ENCODE measurements at places on chromosomes 3 and 15. TPM values are rescaled to one million over a fixed set of nuclear protein-coding genes. Genes with fewer than 3 reads are reported as not detected.

GRCh38 chr15:80712956-80713355, 17.8 kb downstream of the ABHD17C start:
- DNase-seq: no peak

DNA sequence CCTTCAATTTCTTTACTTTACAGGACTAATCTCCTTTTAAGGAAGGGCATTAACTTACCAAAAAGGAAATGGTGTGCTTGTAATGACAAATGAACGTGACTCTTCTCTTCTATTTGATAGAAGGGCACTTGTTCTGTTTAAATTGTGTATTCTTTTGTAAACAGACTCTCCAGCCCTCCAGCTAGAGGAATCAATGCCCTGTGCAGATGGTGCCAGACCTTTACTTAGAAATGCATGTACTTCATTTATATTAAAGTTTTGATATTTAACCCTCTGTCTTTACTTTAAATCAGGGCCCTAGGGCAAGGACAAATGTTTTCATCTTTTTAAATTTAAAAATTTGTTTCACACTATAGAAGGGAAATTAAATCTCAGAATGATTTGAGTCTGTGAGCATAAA, 355.1 kb downstream of the GBE1 start:
- no peak for DNase-seq

GRCh38 chr3:149970716-149971402, at the start of gene PFN2:
TSS of gene PFN2 (minus strand) at chr3:149970895. CDS start at chr3:149970856, 39 bp downstream.
- DNase-seq: peak; percentile 61

GRCh38 chr15:97446138-97446537, 514.4 kb upstream of the ARRDC4 start:
- no peak for DNase-seq

- no peak for DNase-seq
These were observed 370.0 kb downstream of the WDR72 start for GRCh38 chr15:53389271-53390037.

- DNase-seq: no peak
These were observed 1.7 kb upstream of the MAN2A2 start for GRCh38 chr15:90901175-90902039.

DNA sequence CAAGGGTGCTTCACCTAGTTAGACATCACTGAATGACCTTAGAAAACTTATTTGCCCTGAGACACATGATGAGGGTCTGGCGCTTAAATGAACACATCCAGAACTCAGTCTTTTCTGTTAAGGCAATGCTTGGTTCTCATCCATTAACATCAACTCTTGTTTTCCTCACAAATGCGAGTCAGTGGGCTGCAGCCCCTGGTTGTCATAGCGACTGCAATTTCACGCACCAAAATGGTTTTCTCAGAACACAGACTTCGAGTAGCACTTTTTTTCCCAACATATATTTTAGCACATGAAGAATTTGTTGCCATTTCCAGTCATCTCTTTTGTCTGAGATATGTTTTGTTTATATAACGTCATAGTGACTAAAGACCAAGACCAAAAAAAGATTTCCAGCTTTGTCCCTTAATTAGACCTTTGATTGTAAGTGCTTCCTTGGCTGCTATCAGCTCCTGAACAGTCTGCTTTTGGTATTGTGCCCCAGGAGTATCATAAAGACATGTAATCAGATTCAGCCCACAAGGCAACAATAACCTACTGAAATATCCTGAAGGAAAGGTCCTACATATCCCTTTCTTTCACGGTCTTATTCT, 68.5 kb downstream of the GPR176 start:
- no peak for DNase-seq

DNA sequence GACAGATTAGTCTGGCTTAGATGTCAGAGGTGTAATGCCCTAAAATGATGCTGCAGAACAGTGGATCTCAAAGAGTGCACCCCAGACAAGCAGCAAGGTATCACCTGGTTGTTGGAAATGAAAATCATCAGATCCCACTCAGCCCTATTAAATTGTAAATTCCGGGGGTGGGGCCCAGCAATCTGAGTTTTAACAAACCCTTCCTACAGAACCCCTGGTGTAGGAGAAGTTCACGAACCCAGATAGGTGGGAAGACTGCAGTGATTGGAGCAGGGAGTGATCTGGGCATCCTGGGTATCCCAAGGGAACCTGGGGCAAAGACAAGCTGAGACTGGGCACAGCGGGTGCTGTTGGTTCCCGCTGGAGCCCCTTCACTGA, 24.3 kb upstream of the THRB start:
- DNase-seq: no peak

GRCh38 chr3:123552095-123552714, 32.6 kb downstream of the HACD2 start:
- no peak for DNase-seq

- no peak for DNase-seq
These were observed 31.7 kb downstream of the HACD3 start for GRCh38 chr15:65561934-65562333.

GRCh38 chr3:49339581-49339940, 292 bp downstream of the USP4 start:
- DNase-seq: no peak

GRCh38 chr3:130950641-130951040, 56.8 kb downstream of the ATP2C1 start:
- no peak for DNase-seq

GRCh38 chr3:34106879-34107278, 308.4 kb downstream of the PDCD6IP start:
- DNase-seq: no peak

GRCh38 chr15:42611532-42611931, 36.1 kb downstream of the STARD9 start:
- no peak for DNase-seq

DNA sequence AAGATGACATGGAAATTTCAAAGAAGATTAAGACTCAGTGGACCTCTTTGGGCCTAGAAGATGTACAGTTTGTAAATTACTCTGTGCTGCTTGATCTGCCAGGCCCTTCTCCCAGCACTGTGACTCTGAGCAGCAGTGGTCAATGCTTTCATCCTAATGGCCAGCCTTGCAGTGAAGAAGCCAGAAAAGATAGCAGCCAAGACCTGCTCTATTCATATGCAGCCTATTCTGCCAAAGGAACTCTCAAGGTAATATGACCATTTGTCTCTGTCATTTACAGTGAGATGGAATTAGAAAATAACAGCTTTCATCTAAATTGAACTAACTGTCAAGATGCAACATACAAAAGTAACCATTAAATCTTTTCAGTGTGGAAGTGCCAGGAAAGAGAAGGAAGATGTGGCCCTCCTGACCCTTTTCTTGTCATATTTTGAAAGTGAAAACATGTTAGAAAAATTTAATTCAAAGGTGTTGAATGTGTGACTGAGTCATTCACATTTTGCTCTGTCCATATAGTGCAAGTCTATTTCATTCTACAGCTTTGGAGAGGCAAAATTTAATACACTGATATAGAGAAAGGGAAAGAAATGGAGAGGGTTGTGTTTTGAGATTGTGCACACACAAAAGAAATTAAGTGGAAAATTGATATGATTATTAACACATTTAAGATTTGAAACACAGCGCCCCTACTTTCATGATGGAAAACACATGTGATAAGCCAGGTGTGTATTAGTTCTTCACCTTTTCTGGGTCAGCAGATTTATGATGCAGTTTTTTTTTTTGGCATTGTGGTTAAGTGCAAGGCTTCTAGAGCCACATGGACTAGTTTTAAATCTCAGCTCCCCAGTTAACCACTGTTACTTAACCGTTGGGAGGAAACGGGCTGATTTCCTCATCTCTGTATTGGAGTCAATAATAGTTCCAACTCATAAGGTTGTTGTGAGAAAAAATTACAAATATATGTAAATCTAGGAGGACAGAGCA, 375.1 kb downstream of the NAALADL2 start:
- no peak for DNase-seq

GRCh38 chr3:52679811-52680210, 5.9 kb downstream of the PBRM1 start:
- no peak for DNase-seq

DNA sequence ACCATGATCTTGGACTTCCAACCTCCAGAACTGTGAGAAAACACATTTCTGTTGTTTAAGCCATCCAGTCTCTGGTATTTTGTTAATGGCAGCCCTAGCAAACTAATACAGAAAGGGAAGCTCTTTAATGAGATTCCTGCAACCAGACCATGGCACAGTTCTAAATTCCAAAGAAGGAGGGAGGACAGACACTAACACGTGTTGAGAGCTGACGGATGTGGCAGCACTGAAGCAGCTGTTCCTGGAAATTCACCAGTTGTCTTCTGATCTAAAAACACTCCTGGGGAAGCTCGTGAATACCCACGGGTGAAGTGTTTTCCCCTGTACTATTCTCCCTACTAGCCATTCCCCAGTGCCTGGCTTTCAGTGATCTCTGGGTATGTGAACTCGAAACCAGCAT, 56.7 kb downstream of the RPL22L1 start:
- DNase-seq: no peak

GRCh38 chr3:12777171-12777570, 18.1 kb upstream of the TMEM40 start:
- no peak for DNase-seq

- DNase-seq: no peak
These were observed 882.8 kb downstream of the NAALADL2 start for GRCh38 chr3:175741951-175742350.

DNA sequence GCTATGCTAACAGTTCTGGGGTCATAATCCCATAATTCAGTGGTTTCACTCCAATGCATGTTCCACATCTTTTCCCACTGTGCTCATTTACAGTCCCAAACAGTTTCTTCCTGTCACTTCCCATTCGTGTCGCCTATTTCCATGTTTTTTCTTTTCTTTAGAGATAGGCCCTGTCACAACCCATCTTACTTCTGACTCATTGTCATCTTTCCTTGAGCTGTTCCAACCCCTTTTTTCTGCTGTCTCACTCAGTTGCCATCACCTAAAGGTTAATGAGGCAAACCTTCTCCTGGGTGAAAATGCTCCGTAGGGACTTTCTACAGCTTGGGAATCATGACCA, 814.5 kb downstream of the VGLL3 start:
- DNase-seq: no peak

- no peak for DNase-seq
These were observed 50.4 kb upstream of the ZDHHC23 start for GRCh38 chr3:113897373-113897777.

- DNase-seq: no peak
These were observed at the start of gene CPA3 for GRCh38 chr3:148865049-148865448. TSS of gene CPA3 (plus strand) at chr3:148865296. CDS start at chr3:148865308, 12 bp downstream.

DNA sequence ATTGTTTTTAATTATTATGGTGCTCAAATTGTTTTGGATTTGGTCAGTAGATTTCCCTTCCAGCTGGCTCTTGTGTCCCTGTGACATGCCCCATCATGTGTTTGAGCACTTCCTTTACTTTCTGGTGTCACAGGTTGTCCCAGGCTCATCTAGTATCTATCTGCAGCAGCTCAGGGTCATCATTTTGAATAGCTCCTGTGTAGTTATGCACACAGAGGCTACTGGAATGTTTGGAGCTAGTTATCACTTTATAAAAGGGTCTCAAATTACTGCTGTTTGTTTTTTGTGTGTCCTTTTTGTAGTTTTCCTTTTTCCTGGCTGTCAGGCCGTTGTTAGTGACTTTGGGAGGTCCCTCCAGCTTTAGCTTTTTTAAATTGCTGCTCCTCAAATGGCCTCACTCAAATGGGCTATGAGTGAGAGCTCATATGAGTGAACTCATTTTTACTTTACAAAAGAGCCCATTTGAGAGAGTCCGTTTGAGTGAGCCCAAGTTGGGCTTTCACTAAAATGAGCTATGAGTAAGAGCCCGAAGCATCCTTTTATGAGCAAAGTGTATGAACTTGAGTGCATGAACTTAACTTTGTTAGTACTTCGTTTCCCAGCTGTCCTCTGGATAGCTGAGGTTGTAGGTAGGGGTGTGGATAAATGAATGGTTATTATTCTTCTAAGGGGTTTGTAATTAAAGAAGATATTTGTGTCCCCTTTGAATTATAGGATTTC, 43.8 kb downstream of the SQOR start:
- no peak for DNase-seq

DNA sequence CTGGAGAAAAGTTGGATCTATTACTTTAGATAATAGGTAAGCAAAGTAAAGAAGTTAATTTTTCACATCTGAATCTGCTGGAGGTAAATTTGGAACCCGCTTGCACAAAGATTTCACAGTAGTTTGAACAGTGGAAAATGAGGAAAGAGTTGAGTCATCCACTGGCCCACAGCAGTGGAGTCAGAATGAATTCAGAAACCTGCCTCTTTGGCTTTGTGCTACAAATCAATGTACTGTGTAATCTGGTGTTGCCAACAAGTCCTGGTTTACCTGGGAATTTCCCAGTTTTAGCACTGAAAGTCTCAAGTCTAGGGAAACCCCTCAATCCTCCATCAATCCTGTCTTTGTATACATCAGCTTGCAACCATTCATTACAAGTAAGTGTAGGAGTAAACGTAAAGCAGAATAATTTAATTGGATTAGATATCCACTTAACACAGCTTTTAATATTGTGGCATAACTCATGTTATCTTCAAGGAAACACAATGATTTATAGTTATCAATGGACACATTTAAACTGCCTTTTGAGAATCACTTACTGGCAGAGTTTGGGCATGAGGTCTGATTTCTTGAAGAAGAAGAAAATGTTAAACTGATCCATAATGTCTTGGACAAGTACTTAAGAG, 100.6 kb downstream of the DCLK3 start:
- no peak for DNase-seq

DNA sequence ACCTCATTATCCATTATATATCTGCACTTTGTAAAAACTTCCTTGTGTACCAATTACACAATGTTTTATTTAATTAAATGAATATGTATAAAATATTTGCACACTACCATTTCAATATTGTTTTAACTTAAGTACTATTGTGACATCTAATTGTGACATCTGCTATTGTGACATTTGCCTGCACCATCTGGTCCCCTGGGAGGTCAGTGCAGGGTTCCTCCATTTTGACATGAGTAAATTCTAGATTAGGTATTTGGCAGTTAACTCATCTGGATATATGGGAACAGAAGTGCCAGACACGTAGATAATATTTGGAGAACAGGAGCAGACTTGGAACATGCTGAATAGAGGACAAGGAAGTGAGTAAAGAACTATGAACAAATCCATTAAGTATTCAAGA, 332.1 kb downstream of the VGLL3 start:
- no peak for DNase-seq

ZBED2 gene
- not detected for polyA plus RNA-seq

TMC3 gene
- not detected for polyA plus RNA-seq

ENTPD3 gene
- not detected for polyA plus RNA-seq

HRG gene
- polyA plus RNA-seq: not detected

PARP15 gene
- 9.4 TPM for polyA plus RNA-seq

TMOD2 gene
- polyA plus RNA-seq: 0.23 TPM

GAP43 gene
- polyA plus RNA-seq: not detected

NUP210 gene
- 36.7 TPM for polyA plus RNA-seq

CD86 gene
- polyA plus RNA-seq: 1.1 TPM

SMAD3 gene
- polyA plus RNA-seq: 8.9 TPM

SIN3A gene
- 8.6 TPM for polyA plus RNA-seq

Measured in immature natural killer cell (primary cell).